NCI-H1417 treated with DMSO at 0.1 percent for 48 hours (cell line): ENCODE measurements at places on chromosomes 1 and 21.
A peak's percentile ranks its signal among the peaks of the same experiment; 100 is the strongest.

- DNase-seq: no peak
Measured at GRCh38 chr1:44296086-44296485, 59.0 kb downstream of the ERI3 start.

GRCh38 chr1:15153184-15153841, at the start of gene TMEM51:
Gene TMEM51 (plus strand): TSS chr1:15153747. CDS start chr1:15215088, 61,341 bp downstream.
- no peak for DNase-seq

DNA sequence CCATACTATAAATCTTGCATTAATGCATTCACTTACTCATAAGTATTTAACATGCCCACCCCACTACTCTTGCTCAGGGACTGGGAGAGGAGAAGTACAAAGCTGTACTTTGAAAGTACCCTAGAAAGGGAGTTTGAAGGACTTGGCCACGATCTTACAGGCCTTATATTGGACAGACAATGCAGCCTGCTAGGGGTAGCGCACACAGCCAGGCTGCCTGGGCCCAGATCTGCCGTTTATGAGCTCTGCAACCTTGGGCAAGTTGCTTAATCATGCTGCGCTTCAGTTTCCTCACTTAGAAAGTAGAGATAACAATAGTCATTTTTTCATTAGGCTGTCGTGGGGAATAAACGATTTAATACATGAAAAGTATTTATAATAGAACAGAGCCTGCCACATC, 110.1 kb downstream of the CDC7 start:
- DNase-seq: no peak

GRCh38 chr1:86648255-86648654, 56.1 kb upstream of the SH3GLB1 start:
- no peak for DNase-seq

- DNase-seq: no peak
Measured at GRCh38 chr1:20729155-20729931, 3.2 kb downstream of the SH2D5 start.

DNA sequence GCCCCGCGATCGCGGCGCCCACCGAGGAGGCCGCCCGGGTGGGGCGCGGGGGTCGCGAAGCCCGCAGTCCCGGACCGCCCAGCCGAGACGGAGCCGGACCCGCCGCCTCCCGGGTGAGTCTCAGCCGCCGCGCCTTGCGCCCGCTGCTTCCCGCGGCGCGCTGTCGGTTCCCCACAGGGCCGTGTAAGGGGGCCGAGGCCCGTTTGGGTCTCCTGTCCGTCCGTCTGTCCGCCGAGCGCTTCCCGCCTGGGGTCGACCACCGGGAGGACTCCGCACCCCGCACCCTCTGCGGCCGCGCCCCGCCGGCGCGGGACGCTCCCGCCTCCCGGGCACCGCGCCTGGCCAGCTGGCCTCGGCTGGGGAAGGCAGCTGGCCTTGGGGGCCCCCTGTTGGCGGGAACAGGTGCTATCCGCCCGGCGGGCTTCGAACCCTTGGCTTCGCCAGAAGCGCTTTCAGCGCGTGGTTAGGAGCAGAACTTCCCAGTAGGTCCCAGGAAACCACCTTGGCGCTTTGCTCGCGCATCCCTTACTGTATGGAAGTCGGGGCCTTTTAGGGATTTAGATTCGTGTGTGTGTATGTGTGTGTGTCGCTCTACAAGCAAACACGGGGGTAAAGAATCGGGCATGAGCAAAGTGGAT, 414 bp downstream of the TMEM51 start:
- no peak for DNase-seq

DNA sequence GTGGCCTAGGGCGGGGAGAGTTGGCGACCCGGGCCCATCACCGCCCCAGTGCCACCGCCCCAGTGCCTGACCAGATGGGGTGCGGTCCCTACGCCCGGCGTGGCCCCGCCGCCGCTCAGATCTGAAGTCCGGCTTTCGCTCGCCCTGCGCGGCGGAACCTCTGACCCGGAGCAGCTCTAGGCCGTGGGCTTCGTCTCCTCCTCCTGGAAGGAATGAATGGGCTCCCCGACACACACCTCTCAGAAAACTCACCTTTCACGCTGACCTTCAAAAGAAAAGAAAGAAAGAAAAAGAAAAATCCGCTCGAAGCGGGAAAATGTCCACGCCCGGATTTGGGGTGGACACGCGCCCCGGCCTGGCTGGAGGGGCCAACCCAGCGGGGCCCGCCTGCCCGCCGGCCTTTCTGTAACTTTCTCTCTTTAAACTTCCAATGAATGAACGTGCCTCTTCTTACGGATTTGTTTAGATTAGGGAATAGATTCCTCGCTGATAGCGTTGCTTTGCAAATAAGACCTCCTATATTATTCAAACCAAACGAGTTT, 5.4 kb upstream of the SIM2 start:
- DNase-seq: no peak

GRCh38 chr21:16870103-16870502, 642.7 kb upstream of the CXADR start:
- DNase-seq: no peak

- peak; percentile 76 for DNase-seq
Measured at GRCh38 chr1:229558460-229559335, at the start of gene ABCB10. Gene ABCB10 (minus strand): TSS chr1:229558707. CDS start chr1:229558652, 55 bp downstream.

GRCh38 chr1:47593013-47593568, 155.2 kb downstream of the FOXD2 start:
- DNase-seq: no peak

GRCh38 chr21:36859744-36860501, 106.5 kb downstream of the HLCS start:
- DNase-seq: no peak

DNA sequence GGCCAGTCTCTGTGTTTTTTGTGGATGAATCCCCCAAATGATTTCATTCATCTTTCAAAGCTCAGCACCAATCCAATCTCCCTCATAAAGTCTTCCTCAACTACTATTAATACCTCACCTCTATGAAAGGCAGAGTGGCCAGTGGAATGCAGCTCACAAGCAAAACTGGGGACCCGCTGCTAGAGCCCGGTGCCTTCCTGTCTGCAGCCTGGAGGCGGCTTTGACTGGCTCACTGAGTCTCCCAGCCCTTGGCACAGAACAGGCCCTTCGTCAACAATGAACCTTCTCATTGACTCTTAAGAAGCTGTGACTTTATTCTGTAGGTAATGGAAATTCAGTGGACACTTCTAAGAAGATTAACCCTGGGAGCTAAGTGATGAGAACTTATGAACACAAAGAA, 86.8 kb upstream of the RAB4A start:
- DNase-seq: no peak

DNA sequence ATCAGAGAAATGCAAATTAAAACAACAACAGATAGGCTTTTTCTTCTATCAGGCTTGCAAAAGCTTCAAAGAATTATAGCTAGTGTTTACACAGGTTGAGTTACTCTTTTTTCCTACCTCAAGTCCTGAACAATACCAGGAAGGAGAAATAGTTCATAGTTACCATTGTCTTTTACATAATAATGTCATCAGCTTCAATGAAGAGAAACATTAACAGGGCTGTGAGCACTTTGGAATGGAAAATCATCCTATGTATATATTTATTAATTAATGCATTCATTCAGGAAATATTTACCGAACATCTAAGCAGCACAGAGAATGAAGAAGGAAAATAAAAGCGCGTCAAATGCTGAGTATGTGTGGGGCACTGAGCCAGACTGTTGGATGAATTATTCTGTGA, 197.3 kb downstream of the ZBTB18 start:
- DNase-seq: no peak

DNA sequence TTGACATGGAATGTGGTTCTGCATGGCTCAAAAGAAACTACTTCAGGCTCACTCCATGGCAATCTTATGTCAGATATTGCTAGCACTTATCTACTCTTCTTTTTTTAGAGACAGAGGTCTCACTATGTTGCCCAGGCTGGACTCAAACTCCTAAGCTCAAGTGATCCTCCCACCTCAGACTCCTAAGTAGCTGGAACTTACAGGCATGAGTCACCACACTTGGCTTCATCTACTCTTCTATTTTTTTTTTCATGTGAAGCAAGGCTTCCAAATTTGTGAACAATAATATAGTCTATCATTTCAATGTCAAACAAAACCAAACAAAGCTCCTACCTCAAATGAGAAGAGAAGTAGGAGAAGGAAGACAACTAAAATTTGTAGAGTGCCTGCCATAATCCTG, 7.5 kb upstream of the PSEN2 start:
- DNase-seq: no peak

DNA sequence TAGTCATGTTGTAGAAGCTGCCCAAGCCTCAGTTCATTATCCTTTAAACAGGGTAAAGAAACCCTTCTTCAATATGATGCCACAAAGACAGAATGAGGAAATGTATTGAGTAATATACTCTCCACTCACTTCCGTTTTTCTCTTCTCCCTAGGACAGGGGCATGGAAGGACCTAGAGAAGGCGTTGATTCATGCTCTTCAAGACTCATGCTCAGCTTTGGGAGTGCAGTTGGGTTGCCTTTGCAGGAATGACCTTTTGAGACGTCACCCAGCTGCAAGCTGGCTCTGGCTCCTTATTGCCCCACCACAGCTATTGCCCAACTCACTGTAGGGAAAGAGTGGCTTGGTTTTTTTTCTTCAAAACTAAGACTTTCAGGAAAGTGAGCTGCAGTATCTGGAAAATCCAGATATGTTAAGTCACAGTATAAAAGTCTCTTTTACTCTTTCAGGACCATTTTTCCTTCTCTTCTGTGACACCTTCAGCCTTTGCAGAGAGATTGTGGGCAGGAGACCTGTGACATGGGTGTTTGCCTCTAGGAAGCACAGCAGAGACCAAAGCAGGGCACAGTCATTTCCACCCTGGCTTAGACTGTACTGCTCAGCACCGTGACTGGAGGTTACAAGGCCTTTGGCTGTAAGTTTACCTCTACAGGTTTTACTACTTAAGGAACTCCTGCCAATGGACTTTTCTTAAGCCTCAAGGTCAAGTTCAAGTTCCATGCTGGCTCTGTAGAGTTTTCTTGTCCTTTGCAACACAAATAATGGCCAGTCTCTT, 39.5 kb downstream of the XCL2 start:
- no peak for DNase-seq

DNA sequence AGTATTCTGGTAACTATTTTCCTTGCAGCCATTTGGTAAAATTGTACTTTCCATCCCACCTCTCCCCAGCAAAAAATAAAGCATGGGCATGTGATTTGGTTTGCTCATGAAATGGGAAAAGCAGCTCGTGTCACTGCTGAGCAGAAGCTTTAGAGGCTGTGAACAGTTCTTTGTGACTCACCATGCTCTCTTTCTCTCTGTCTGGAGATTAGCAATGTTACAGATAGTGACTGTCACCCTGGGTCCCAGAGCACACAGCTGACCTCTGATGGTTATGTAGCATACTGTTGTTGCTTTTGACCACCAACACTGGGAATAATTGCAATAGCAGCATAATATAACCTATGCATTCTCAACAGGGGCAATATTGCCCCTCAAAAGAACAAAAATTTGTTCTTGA, 70.6 kb downstream of the RGS2 start:
- no peak for DNase-seq
